GM12864 (cell line): ENCODE measurements at places on chromosomes 5 and 9.

- no peak for DNase-seq
Observed at GRCh38 chr9:70668751-70669150, 254.3 kb upstream of the KLF9 start.

DNA sequence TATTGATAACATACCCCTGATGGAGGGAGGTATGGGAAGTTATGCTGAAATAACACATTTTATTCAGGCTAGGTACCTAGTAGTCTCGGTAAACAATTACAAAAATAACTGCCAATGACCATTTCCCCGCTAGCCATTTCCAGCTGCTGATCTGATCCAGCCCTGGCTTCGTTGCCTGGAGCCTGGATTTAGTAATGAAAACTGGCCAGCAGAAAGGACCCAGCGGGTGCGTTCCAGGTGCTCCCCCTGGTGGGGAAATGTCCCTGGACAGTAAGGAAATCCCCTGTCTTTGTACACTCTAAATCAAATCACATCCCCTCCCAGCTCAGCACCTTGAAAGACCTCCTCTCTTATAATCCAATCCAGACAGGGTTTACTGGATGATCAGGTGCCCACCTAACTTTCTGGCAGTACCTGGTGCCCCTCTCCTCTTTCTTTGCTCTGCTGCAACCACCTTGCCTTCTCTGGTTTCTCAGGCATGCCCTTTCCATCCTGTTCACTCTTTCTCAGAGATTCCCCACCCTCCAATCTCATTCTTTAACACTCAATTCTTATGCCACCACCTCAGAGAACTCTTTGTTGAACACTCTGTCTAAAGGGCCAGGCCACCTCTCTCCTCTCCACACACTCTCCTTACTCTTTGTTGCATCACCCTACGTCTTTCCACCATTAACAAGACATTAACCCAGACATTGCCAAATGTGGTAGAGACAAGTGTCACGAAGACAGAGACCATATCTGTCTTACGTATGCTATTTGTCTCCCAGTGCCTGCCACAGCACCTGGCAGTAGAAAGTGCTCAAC lies 50.1 kb upstream of the SMAD5 start:
- no peak for DNase-seq

DNA sequence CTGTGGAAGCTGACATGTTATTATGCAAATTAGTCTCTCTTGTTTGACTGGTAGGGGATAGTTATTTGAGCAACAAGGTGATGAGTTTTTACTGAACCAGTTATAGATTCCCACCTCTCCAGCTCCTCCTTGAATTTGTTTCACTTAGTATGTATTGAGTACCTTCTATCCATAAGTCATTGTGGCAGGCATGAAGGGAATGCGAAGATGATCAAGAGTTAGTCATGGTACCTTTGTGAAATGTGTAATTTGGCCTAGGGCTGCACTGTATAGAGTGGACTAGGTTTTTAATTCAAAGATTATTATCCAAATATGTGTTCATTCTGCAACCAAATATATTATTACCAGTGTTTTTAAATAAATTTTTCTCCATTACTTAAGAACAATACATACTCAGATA lies 110.1 kb downstream of the HACD4 start:
- DNase-seq = no peak

DNA sequence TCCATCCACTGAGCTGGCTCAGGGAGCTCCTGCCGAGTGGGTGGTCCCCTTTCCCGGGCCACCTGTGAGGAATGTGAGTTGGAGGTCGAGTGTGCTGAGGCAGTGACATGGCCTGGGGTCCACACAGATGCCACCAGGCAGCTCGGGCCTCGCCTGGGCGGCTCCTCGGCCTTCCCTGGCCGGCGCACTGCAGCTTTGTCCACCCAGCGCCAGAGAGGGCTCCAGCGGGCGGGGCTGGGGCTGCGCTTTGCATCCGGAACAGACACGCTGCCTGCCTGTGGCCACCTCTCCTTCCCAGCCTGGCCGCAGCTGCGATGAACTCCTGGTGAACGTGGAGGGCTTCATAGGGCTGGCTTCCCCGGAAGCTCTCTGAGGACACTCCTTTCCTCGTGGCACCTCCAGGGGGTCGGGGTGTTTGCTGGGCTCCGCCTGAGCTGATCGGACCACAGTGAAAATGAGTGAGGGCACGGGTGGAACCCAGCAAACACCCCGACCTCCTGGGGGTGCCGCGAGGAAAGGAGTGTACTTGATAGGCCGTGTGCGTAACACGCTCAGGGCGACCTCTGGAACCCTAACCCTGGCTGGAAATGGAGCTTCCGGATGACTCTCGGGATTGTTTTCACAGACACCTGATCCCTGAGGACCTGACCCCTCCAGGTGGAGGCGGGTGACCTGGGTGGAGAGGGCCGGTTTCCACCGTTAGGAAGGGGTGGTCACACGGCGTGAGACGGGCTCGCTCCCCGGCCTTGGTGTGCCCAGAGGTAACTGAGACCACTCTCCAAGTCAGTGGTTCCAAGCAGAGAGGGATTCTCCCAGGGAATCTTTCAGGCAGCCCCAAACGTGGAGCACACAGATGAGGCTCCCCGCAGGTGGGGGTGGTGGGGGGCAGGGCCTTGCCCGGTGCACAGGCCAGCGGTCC lies 31.8 kb upstream of the RXRA start:
- DNase-seq = no peak

DNA sequence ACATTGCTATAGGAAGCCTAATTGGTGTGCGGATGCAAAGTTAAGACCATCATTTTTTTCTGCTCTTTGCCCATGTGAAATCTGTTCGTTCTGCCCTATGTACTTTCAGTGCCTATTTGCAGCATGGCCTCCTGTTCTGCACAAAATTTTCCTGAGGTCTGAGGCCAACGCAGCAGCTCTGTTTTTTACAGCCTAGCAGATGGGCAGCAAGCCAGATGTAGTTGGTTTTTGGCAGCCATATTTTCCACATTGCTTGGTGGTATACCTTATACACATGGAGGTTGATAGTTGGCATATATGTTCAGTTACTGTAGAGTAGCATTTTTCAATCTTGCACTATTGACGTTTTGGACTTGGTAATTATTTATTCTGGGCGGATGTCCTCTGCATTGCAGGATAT lies 133.5 kb upstream of the MRPS30 start:
- no peak for DNase-seq

- no peak for DNase-seq
Observed at GRCh38 chr5:60563696-60564324, 136.2 kb downstream of the DEPDC1B start.

DNA sequence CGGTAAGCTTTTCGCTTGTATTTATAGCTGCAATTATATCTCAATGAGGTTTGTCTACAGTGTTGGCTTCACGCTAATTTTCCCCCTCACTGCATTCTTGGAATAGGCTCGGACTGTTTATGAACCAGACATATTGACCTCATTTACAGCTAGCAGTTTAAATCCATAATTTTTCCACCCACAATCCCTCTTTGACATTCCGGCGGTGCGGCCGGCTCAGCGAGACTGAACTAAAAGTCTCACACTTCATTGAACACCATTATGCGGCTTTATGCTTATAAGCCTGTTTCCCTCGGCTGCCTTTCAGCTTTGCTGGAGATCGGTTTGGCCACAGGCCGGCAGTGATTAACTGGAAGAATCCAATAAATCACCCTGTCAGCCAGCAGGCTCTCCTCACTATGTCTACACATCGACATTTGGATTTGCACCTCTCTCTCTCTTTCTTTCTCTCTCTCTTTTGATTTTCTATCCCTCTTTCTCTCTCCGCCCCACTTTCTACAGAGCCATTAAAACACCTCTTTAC lies 315.0 kb upstream of the TLE4 start:
- no peak for DNase-seq

GRCh38 chr5:102596113-102596512 lies 97.3 kb upstream of the SLCO6A1 start:
- no peak for DNase-seq

DNA sequence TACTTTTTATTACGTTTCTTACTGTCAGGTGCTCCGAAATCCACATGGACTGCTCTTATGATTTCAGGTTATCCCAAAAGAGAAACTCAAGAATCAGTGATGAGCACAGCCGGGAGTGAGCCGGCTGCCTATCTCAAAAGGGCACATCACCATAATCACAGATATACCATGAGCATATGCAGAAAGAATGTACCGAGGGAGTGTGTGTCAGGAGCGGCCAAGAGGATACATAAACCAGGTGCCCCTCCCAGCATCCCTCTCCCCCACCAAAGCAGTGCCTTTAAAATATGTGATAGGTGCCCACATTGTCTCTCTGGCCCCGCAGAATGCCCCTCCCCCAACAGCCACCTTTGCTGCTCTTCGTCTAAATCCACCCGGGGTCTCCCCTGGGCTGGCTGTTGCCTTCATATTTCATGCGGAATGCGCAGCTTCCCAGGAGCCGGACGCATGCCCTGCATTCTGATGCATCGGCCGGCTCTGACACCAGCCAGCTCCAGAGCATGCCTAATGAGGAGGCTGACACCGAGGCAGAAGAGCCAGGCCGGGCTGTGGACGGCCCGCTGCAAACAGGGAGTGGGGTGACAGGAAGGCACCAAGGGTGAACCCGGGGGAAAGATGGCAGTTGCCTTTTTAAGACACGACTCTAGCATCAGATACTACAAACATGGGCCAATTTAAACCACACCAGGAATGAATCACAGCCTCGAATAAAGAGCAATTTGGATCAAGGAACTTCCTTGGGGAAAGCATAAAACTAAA lies 652.3 kb downstream of the BNC2 start:
- DNase-seq = no peak

GRCh38 chr5:179550511-179551342 lies at the start of gene RUFY1:
RUFY1 (plus strand) TSS chr5:179550554; CDS start chr5:179550570, 16 bp downstream.
- DNase-seq = no peak

DNA sequence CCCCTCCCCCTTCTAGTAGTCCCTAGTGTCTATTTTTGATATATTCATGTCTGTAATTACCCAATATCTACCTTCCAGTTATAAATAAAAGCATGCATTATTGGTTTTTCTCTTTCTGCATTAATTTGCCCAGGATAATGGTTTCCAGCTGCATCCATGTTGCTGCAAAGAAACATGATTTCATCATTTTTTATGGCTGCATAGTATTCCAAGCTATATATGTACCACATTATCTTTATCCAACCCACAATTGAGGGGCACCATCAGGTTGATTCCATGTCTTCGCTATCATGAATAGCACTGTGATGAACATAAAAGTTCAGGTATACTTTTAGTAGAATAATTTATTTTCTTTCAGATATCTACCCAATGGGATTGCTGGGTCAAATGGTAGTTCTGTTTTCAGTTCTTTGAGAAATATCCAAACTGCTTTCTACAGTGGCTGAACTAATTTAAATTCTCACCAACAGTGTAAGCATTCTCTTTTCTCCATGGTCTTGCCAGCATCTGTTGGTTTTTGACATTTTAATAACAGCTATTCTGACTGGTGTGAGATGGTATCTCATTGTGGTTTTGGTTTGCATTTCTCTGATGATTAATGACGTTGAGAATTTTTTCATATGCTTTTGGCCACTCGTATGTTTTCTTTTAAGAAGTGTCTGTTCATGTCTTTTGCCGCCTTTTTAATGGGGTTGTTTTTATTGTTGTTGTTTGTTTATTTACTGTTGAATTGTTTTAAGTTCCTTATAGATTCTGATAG lies 746.1 kb upstream of the MEF2C start:
- no peak for DNase-seq

DNA sequence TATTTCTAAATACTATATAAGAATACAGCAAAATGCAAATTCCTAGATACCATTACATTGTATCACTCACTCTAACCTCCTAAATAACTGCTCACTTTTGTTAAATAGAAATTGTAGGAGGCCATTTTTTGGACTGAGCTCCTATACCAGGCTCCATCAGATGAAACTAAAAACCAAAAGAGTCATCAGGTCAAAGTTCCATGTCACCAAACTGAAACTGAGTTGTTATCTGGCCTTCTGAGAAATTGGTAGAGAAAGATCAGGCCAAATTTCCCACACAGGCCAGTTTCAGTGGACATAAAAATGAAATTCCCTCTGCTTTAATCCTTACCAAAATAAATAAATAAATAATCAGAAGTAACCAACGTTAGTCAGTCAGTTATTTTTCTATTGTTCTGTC lies 13.8 kb upstream of the SNX2 start:
- no peak for DNase-seq

- DNase-seq = no peak
Observed at GRCh38 chr9:124355941-124356744, 59.1 kb downstream of the PSMB7 start.

DNA sequence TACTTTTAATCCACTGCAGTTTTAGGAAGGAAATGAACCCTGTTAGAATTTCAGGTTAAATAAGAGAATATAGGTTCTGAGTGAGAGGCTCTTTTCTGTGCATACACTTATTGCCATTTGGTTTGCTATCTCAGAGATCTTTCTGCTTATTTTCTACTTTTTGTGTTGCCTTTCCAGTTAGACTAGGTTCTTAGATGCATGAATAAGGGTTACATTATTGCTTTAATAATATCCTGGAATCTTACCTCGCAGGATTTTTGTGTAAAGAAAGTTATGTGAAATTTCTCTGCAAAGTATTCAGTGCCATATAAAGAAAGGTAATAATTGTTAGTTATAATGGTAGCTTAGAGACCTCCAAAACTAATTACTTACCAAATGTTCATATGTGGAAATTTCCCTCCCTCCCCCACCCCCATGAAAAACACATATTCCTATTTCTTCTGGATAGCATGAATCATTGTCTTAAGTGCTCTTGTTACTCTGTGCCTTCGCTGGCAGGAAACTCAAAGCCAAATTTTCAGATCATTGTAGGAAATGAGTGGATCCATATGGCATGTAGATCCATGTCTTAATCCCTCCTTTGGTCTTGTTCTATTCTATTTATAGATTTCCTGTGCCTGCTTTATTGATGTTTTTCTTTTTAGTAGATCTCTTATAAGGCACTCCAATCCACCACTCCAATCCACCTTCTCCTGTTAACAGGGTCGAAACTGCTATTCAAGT lies 2.7 kb upstream of the APBA1 start:
- no peak for DNase-seq

DNA sequence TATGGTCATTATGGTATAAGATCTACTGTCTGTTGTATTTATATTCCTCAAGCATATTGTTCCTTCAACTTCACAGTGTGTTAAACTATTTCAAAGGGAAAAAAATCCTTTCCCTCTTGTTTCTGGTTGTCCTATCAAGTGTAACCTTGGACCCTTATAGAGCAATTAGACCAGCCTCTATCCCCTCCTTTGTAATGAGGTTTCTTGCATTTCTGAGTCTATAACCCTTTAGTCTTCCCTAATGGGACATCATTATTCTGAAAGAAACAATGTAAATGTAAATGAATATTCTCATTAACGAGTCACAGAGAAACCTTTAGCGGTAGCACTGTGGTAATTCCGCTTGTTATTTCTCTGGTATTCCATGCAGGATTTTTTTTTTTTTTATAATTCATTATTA lies 197.3 kb downstream of the CNTLN start:
- no peak for DNase-seq

DNA sequence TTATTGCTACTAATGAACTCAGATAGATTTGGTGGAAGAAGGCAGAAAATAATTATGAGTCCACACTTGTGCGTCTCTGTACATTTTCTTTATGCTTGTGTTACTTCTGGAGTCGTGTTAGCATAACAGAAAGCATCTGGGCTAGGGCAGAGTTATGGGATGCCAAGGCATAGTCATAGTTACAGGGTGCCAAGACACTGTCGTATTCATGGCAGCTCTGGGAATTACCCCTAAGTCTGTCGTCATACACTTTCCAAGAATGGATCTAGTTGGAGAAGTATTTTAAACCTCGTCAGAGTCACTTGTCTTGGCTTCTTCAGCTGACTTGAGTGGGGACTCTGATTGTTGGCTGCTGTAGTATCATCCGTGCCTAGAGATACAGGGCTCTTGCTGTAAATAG lies 27.7 kb downstream of the CAMK4 start:
- DNase-seq = no peak
